Hematopoietic multipotent progenitor cell treated with erythropoietin and hydrocortisone succinate and interleukin-3 and kit ligand, for 15 days (in vitro differentiated cells): ENCODE measurements at places on chromosomes 5 and 9.

DNA sequence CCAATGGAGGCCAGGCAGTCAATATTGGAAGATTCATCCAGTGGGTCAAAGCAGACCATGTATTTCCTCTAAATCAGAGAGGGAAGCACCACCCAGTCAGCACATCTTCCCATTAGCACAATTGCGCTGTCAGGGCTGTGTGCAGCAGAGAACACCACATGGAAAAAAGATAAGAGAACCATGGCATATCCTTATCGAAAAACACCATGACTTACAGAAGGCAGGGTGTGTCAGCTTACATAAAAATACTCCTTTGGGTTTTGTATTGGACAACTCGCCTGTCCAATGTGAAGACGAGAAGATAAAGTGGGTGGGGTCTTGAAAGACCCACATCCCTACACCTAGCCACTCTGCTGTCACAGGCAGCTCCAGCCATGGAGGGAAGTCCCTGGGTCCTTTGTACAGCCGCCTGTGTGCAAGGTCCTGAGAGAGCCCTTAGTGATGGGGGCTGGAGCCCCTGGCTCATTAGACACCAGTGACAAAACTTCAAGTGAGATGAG is 71.9 kb upstream of the SPATA31E1 start:
- peak; percentile 93 for DNase-seq

DNA sequence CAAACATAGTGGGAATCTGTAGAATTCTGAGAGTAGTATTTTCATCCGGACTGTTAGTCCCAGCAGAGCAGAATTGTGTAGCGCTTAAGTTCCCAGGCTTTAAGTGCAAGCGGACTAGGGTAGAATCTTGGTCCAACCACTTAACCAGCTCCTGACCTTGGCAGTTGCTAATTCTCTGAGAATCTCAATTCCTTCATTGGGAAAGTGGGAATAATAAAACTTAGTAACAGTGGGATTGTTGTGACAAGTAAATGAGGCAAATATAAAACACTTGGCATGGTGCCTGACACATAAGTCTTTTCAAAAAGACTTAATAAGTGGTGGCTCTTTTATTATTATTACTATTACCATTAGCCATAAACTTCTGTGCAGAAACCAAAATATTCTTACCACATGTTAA is 8.4 kb upstream of the SLC1A3 start:
- DNase-seq = no peak

- no peak for DNase-seq
These were observed 178.3 kb upstream of the ZNF608 start for GRCh38 chr5:124924729-124925128.

- DNase-seq = no peak
These were observed 18.7 kb upstream of the MARCHF6 start for GRCh38 chr5:10334831-10335230.

GRCh38 chr9:19161257-19162025 is 34.1 kb upstream of the PLIN2 start:
- DNase-seq = peak; percentile 69

GRCh38 chr5:114174837-114175236 is 187.0 kb upstream of the KCNN2 start:
- no peak for DNase-seq

DNA sequence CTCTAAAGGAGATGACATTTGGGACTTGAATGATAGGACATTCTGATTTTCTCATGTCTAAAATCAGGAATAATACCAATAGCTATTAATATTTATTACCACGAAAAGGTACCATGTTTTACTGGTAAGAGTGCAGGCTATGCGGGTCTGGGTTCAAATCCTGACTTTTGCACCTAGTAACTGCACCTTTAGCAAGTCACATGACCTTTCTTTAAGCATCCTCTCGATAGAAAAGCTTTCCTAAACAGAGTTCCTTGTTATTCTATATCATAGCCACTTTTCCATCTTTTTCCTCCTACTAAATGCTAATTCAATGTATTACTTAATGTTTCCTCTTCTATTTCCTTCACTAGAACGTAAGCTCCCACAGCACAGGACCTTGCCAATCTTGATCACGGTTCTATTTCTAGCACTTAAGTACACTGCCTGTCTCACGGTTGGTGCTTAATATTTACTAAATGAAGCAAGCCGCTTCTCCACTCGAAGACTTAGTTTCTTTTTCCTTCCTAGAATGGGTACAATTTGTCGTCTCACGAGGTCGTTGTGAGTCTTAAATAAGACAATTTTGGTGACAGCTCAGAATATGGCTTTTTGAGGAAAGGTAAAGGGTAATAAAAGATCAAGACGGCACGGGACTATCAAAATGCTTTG is 816 bp downstream of the RBM18 start:
- DNase-seq = peak; percentile 36

DNA sequence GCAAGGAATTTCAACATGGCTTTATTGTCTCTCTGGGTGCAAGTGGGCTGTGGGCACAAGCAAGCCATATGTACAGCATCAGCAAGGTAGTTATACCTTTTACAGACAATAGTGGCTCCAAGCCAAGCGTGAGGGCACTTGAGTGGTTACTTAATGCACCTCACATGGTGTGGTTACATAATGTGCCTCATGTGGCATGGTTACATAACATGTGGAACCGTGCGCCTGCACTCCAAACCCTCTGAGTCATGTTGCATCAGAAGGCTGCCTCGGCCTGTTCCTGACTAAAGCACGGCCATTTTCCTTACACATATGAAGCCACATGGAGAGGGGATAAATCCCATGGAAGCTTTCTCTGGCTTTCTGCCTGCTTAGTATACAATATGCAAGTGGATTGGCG is 150.9 kb downstream of the OSTF1 start:
- no peak for DNase-seq

DNA sequence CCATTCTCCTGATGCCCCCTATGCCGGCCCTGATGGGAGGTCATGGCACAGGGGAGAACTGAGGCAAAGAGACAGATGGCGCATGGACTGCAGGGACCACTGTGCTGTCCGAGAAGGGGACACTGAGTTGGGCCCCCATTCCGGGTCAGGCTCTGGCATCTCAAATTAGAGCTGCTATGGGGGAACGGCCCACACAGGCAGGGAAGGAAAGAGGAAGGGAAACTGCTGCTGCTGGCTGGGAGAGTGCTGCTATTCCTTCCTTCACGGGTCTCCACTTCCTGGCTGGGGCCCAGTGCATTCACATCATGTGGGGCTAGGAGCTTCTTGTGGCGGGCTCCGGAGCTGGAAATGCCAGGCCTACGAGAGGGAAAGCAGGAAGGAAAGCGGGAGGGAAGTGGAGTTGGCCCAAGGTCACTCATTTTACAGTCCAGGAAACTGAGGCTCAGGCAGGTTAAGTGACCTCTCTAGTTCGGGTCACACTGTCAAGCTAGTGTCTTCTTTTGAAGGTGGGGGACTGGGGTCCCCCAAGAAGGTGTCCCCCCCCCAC is 1.3 kb upstream of the CARD19 start:
- DNase-seq = no peak

- DNase-seq = no peak
These were observed 253.5 kb upstream of the NREP start for GRCh38 chr5:112010475-112010874.

DNA sequence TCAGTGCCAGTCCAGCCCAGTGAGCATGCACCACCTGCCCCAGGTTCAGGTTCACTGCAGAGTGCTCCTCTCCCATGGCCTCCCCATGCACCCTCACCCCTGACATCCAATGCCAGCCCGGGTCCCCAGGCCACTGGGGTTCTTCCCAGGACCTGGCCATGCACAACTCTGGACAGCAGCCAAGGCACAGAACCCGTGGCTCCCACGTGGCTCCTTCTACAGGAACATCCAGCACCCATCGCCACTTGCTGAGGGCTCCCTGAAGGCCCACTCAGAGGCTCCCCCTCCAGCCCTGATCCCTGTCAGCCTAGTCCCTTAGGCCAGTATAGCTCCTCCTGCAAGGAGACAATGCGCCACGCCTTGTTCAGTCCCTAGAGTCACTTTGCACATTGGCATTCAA is 110.8 kb downstream of the IRX2 start:
- no peak for DNase-seq

- no peak for DNase-seq
These were observed 68.1 kb downstream of the SEMA6A start for GRCh38 chr5:116506488-116506887.

GRCh38 chr9:108534741-108535140 is 321.0 kb downstream of the ACTL7B start:
- DNase-seq = no peak

DNA sequence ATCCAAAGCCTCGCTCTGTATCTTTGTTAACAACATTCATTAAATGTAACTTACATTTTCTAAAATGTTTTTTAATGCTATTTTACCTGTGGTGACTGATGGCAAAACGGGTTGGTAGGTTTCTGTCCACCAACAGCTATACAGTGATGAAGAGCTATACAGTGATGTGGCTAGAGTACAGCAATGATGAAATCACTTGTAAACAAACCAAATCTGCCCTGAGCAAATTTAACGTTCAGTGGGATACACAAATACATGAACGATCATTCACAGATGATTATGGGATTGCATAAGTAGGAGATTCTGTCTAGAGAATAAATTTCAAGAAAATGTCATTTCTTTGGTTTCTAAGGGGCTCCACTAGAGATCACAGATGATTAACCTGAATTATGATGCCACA is 132.7 kb downstream of the MPDZ start:
- DNase-seq = no peak

- DNase-seq = no peak
These were observed 48.1 kb upstream of the NR4A3 start for GRCh38 chr9:99773468-99774138.

DNA sequence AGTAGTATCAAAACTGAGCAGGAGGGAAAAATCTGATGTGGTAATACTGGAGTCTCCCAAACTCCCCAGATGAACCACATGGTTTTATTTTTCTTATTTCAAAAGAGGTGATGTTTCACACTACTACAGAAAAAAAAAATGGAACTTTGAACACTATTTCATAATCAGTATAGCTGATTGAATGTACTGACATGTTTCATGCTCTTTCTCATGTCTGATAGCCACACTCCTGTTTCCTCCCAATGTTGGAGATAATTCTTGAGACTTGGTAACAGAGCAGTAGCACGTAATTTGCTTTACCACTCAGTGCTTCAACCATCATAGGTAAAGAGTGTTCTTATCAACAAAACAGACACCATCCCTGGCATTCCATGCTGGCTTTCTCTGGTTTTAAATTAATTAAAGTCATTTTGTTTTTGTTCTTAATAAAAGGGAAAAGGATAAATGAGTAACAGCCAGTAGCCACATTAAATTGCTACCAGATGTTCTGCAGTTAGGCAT is 85.2 kb downstream of the MUSK start:
- no peak for DNase-seq
